CD4-positive, alpha-beta memory T cell (primary cell): ENCODE measurements at places on chromosomes 3 and 15. TPM values are rescaled to one million over a fixed set of nuclear protein-coding genes. Genes with fewer than 3 reads are reported as not detected.

- DNase-seq, result no peak
Measured at GRCh38 chr3:161386991-161387770, 15.9 kb upstream of the SPTSSB start.

- no peak for DNase-seq
Measured at GRCh38 chr3:99625643-99626416, 12.6 kb upstream of the COL8A1 start.

The RGMA gene
- total RNA-seq, result not detected

The USF3 gene
- total RNA-seq, result 23.7 TPM

DNA sequence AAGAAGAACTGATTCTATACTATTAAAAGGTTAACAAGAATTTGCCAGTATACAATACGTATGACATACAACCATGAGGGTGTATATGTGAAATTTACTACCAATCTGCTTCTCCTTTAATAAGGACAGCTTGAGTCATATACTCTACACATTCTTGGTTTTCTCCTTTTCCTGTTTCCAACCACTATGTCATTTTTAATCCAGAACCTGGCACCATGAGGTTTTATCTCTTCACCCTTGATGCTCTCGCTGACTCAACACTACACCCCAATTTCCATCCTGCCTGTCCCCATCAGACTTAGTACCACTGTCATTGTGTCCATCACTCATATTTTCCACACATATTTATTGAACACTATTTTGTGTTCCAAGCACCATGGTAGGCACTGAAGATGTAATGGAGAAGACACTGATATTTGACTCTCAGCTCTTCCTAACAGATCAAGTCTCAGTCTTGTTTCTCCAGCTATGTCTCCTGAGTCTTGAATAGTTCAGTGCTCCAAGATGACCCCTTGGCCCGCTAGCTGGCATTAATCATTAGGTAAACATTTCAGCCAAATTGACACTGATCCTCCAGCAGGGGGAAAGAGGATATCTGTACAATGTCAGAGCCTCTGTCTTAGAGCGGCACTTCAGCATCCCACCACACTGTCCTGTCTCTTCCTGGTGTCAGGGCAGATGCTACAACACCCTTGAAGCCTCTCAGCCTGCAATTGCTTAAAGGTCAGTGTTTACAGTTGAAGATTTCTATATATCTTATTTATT, 11.2 kb upstream of the COL8A1 start:
- DNase-seq, result no peak

- no peak for DNase-seq
Measured at GRCh38 chr3:123143669-123144411, 57.9 kb upstream of the SEC22A start.

- no peak for DNase-seq
Measured at GRCh38 chr3:179729086-179729485, 76.2 kb downstream of the USP13 start.

- DNase-seq, result peak; percentile 3
Measured at GRCh38 chr3:190586631-190587011, 72.7 kb downstream of the IL1RAP start.

DNA sequence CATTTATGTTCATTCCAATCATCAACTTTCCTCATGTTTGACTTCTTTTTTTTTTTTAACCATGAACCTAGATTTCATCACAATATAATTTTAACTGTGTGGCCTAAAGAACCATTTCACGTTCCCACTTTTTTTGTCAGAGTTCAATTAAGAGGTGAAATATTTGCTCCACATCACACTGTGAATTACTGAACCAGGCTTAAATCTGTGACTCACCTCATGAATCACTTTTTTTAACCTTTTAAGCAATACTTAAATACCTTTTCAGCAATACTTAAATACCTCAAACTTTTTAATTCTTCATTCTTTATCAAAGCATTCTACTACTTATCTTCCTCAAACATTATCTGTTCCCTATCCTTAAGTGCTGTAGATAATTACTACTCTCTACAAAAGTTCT, 137.6 kb downstream of the SI start:
- no peak for DNase-seq

The VIPR1 gene
- 93.6 TPM for total RNA-seq

DNA sequence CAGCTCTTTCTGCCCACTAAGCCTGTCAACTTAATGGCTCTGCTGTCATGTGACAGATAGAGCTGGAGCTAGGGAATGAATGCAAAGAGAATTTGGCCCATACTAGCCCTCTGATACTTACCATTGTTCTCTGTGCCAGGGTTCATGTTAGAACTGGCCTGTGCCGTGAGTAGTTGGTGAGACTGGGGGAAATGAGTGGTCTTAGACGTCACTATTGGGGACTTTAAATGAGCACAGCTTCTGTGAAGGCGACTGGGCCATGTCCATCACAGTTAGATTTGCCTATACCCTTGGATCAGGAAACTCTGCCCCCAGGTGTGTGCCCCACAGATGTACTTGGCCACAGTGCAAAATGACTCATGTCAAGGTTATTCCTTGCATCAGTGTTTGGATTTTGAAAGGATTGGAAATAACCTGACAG, 124.9 kb downstream of the PTPRG start:
- DNase-seq, result no peak
